ENCODE measurements at places on chromosomes 11 and 22.

- DNase-seq, result no peak
Measured at GRCh38 chr11:94741022-94741679, 27.0 kb upstream of the AMOTL1 start.

- no peak for DNase-seq
Measured at GRCh38 chr11:115780646-115781362, 276.6 kb upstream of the CADM1 start.

DNA sequence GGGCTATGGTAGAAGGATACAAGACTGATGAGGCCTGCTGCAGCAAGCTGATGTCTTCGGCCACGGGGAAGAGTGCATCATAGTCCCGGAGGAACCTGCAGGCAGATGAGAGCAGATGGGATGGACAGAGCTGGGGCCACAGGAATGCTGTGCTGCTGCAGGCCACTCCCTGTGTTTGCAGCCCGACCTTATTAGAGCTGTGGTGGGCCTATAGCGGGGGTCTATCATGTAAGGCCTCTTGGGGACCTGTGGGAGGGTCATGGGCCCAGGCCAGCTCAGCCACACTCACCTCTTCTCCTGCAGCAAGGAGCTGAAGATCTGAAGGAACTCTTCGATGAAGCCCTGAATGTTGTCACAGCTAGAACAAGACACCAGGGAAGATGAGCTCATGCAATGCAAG, 31.9 kb downstream of the ASCC2 start:
- DNase-seq, result no peak

GRCh38 chr22:30208631-30209603, 37.6 kb downstream of the LIF start:
- no peak for DNase-seq

DNA sequence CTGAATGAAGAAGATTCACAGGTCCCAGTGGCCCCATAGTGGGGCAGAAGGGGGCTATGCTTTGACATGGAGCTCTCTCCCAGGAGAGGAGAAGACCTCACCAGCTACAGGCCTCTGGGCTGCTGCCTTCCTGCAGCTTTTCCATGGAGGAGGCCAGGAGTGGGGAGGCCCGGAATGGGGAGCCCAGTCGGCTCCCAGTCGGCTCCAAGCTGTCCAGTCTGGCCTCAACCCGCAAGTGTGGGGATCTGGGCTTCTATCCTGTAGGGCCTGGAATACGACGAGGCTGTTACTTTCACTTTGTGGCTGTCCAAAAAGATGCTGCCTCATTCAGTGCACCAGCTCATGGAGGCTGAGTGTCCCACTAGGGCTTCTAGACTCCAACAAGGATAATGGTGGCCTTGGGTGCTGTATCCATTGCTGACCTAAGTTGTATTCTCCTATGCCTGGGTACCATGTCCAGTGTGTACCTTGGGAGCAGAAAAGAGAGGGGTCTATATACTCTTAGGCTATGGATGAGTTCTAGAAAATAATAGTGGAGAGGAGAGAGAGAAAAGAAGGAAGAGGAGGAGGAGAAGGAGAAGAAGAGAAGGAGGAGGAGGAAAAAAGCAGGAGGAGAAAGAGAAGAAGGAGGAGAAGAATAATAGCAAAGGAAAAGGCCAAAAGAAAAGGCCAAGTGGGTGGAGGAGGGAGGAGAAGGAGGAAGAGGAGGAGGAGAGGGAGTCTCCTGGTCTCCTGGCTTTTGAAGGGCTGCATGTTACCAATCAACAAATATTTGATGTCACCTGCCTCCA, 1.1 kb downstream of the MYO18B start:
- no peak for DNase-seq

Measured in activated CD4-positive, alpha-beta T cell treated with anti-CD3 and anti-CD28 coated beads, Interleukin-2, amount 10 ng/mL, durations not matched to agents 7 days and 5 days (primary cell).